ENCODE measurements at places on chromosomes 7 and 10. TPM values are rescaled to one million over a fixed set of nuclear protein-coding genes. Genes with fewer than 3 reads are reported as not detected.

Gene MRLN
- not detected for total RNA-seq

Gene OPN1SW
- total RNA-seq, result not detected

Gene ZNF239
- 3.7 TPM for total RNA-seq

Gene LRIT1
- total RNA-seq, result not detected

Gene MUC12
- total RNA-seq, result 2.9 TPM

Gene RPP30
- 23.6 TPM for total RNA-seq

Gene CLRN3
- total RNA-seq, result not detected

Gene SLC26A3
- total RNA-seq, result not detected

Gene KNDC1
- total RNA-seq, result 0.16 TPM

Gene WIPF3
- total RNA-seq, result 0.25 TPM

Gene TEX47
- total RNA-seq, result not detected

Gene SPDYE2B
- total RNA-seq, result not detected

Gene TMEM270
- total RNA-seq, result not detected

Gene SUN3
- total RNA-seq, result not detected

Gene AKR1C3
- 21.0 TPM for total RNA-seq

All from mesangial cell (primary cell).